Fibroblast of villous mesenchyme (primary cell): ENCODE measurements at places on chromosomes 3 and 15.

DNA sequence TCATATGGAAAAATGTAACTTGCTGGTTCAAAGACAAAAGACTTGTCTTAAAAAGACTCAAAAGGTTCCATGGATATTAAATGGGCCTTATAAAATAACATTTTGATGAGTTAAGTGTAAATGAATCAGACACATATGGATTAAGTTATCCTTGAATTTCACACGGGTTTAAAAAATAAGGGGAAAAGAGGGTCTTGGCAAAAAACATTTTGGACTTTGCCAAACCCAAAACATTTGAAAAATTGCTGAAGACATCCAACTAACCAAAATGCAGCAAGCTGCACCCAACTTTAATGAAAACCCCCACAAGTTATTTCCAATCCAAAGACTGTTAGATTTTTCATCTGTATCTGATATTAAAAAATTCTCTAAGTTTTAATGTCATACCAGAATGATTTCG, 200.7 kb downstream of the MEIS2 start:
- no peak for DNase-seq

GRCh38 chr15:71808311-71809020, 1.9 kb upstream of the NR2E3 start:
- DNase-seq = no peak

DNA sequence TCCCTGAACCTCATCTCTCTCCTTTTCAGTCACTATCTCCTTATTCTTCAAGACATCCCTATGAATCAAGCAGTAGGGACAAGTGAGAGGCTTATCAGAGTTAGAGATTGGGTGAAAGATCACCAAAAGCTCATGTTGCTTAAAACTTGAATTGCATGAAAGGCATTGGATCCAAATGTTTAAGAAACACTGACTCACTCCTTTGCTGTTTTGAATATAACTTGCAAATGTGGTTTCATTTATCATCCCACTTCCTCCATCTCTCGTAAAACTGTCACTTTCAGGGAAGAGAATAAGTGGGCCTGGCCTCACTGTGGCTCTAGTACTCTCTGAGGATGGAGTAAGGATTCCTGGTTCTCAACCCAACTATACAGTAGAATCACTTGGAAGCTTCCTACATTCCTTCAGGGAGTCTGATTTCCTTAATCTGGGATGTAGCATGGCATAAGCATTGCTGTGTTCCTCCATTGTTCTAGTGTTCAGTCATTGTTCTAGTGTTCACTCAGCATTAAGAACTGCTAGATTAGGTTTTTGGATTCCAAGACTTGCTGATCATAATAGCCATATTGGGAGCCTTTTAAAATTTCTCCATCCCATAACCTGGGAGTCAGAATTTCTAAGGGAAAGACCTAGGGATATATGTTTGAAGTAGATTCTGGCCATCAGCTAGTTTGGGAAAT, 171.8 kb downstream of the TMEM108 start:
- peak; percentile 66 for DNase-seq

DNA sequence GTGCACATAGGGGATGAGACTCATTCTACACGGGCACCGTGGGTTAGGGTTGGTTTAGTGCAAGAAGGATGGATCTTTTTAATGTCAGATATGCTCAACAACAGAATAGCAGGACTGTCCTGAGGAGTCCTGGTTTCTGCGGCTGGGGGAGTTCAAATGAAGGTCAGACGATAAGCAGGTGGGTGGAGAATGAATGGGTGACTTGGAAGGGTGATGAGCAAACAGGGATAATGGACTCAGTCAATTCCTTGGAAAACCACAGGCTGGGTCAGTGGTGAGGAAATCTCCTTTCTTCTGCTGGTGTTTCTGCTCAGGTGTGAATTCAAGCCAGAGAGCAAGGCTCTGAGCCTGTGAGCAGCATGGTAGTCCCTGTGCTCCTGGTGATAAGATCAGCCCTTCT, 59.9 kb downstream of the MESD start:
- peak; percentile 12 for DNase-seq

DNA sequence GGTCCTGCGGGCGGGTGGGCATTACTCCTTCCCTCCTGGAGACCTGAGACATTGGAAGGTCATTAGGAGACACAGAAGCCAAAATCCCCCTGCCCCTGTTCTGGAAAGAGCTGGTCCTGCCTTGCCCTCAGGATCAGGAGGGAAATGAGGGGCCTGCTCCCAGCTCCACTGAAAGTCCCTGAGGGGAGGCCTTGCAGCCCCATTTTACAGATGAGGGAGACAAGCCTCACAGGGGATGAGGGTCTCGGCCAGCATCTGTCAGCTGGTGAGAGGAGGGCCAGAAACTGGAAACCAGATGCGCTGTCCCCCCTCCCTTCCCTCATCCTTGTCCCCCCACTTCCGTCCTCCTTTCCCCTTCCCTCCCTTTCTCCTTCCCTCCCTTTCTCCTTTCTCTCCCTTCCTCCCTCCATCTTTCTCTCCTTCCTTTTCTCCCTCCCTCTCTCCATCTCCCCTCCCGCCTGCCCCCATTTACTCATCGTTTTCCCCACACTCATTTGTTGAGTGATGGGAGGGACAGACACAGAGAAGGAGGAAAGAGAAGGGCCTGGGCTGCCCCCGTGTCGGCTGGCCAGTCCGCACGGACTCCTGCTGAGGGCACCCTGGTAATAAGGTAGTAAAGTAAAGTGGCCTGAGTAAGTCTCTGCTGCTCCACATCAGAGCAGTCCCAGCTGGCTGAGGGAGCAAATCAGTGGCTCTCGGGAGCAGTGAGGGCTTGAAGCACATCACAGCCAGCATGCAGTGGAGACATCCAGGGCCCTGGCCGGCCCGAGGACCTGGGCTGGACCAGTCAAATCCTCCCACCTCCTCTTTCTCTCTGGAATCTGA, 112.4 kb upstream of the ALDH1A3 start:
- DNase-seq = no peak

- peak; percentile 82 for DNase-seq
Observed at GRCh38 chr3:64267721-64268604, 42.7 kb upstream of the PRICKLE2 start.

- DNase-seq = no peak
Observed at GRCh38 chr3:42511736-42512135, 9.3 kb downstream of the VIPR1 start.

DNA sequence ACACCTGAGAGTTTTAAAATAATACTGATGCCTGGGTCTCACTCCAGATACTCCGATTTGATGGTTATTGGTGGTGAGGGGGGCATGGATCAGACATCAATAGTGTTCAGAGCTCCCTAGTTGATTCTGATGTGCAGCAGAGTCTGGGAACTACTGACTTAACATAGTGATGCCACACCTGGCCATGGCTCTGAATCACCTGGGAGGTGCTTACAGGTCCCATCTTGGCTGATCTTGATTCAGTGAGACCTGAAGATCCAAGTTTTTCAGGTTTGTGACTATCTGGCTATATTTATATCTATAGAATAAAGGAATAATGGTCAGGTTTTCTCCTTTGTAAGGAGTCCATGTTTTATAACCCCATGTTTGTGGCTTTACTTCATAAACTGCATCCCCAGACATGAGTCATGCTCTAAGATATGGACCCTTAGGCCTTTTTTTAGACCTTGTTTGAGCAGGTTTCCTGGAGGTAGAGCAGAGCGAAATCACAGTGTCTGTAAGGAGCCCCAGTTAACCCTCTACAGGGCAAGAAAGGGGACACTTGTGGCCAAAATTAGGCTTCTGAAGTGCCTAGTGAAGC, 101.4 kb downstream of the LARS2 start:
- no peak for DNase-seq

DNA sequence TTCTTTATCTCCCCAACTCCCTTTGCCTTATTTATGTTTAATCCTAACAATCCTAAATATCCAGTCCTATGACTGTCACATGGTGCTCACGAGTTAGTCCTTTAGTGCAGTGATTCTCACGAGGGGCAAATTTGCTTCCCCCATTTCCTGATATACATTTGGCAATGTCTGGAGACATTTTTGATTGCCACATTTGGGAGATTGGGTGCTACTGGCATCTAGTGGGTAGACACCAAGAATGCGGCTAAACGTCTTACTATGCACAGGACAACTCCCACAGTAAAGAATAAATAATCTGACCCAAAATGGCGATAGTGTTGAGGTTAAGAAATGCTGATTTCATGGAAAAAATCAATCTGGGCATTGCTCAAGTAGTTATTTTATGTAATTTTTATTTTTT, 466.5 kb downstream of the ROBO2 start:
- no peak for DNase-seq

GRCh38 chr15:39756806-39757522, 25.7 kb downstream of the FSIP1 start:
- DNase-seq = peak; percentile 81

- peak; percentile 20 for DNase-seq
Observed at GRCh38 chr15:48718646-48719045, 73.1 kb upstream of the FBN1 start.

GRCh38 chr3:24027946-24028345, 82.9 kb downstream of the NR1D2 start:
- no peak for DNase-seq

DNA sequence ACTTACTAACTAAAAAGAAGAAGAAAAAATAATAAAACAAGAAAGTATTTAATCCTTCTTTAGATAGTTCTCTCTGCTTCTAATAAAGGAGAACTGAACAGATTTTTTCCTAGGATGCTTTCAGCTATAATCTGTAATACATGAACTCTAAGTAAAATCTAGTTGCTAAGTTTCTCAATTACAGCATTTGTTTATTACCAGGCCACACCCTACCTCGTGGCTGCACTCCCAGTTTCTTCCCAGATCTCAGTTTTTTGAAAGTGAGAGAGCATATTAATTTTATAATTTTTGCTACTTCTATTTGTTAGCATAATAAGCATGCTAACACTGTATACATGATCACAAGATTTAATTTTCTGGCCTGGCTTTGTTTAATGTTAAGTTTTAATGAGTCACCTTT, 258.3 kb downstream of the IL5RA start:
- no peak for DNase-seq

DNA sequence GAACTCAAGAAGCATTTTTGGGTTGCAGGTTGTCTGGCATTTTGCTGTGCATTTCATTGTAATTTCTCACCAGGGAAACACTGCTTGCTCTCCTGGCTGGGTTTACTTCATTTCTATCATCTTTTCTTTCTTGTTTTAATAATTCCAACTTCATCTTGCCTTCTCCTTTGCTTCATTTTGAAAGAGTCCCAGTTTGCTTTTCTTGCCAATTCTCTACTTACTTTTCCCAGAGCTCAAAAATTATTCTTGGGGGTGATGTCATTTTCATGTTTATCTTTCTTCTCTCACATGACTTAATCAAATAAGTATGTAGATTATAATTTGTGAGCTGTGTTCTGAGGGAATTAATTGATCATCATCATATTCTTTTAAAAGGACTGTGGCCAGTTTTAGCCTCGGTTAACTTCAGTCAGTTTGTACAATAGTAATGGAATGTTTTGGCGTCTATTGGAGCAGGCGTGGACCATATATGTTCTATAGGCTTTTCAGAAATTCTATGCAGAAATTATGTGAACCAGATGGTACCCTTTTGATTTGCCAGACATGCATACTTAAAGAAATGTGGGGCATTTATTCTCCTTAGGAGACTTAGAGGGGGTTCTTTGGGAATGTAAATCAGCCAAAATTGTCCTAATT, 30.1 kb downstream of the SH3GL3 start:
- DNase-seq = no peak

- no peak for DNase-seq
Observed at GRCh38 chr3:175059788-175060187, 200.7 kb downstream of the NAALADL2 start.
